ENCODE measurements at places on chromosomes 2 and 18. TPM values are rescaled to one million over a fixed set of nuclear protein-coding genes. Genes with fewer than 3 reads are reported as not detected.

The RTP5 gene
- total RNA-seq, result not detected

The OTOS gene
- not detected for total RNA-seq

The STPG4 gene
- 0.23 TPM for total RNA-seq

The TRIM43 gene
- not detected for total RNA-seq

The RPL37A gene
- 4,741 TPM for total RNA-seq

The KIF5C gene
- 0.08 TPM for total RNA-seq

The EFEMP1 gene
- 4,421 TPM for total RNA-seq

Data from smooth muscle cell of the coronary artery (primary cell).